ENCODE measurements at places on chromosomes 5 and 9.

GRCh38 chr9:117868594-117868993, 164.4 kb downstream of the TLR4 start:
- DNase-seq, result no peak

DNA sequence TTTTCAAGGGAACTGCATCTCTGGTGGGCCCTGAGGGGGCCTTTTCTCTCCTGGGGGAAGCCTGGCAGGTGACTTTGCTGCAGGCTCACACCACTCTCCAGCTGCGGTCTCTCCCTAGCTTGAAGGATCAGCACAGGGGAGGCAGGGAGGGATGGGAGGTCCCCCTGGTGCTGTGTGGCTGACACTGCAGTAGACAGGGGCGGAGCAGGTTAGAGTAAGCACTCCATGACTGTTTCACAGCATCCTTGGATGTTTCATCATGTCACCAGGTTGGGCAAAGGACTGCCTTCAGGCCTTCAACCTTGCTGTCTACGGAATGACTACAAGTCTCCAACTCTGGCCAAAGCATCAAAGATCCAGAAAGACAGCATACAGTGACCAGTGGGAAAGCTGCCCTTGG, 470.7 kb downstream of the CDK5RAP2 start:
- DNase-seq, result peak; percentile 42

- DNase-seq, result no peak
Observed at GRCh38 chr5:73917433-73917832, 291.4 kb downstream of the ARHGEF28 start.

DNA sequence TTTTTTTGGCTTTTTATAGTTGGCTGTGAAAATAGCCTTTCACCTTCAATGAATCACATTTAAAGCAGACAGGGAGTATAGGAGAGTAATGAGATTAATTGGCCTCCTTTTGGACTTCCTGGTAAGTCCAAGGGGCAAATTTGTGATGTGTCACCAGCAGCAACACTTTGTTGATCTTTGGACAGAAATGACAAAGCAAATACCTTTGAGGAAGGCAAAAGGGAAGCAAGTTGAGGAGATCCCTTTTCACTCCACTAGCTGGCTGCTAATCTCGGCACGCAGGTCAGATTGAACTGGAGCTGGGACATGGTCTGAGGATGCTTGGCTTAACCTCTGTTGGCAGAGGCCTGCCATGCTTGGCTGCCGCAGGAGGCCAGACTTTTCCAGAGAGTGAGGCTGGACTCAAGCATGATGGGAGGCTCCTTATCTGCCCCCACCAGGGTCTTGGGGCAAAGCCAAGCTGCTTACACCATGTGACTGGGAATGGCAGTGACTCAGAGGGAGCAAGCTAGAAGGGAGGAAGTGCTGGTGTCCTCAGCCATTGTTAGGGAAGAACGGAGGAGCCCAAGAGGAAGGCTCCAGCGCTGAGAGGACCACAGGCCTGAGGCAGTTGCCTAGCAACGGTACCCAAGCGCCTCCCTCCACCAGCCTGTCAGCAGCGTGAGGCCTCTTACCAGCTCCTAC, 174.5 kb upstream of the MAP1B start:
- no peak for DNase-seq

- peak; percentile 23 for DNase-seq
Observed at GRCh38 chr5:32852535-32852934, 141.4 kb downstream of the NPR3 start.
